ENCODE measurements at places on chromosomes 7 and 10. TPM values are rescaled to one million over a fixed set of nuclear protein-coding genes. Genes with fewer than 3 reads are reported as not detected.

Gene VPS41
- total RNA-seq: 97.3 TPM

Gene ZSCAN21
- 27.7 TPM for total RNA-seq

Gene PNLIPRP2
- not detected for total RNA-seq

Gene CYP3A4
- total RNA-seq: not detected

Gene ZFAND2A
- 29.9 TPM for total RNA-seq

Gene OR2A1
- total RNA-seq: 0.10 TPM

Gene GAD2
- 5.6 TPM for total RNA-seq

Gene NPTX2
- total RNA-seq: 26.3 TPM

Gene BLNK
- 4.8 TPM for total RNA-seq

Gene CCL24
- total RNA-seq: not detected

Gene OPN4
- total RNA-seq: not detected

Gene HMX2
- not detected for total RNA-seq

Gene AASS
- total RNA-seq: 69.7 TPM

Gene AGAP9
- total RNA-seq: 1.7 TPM

Gene MYL10
- total RNA-seq: not detected

Gene PTPRZ1
- total RNA-seq: 237 TPM

Gene FAM241B
- 5.1 TPM for total RNA-seq

Gene ADAM12
- 36.0 TPM for total RNA-seq

Gene UFSP1
- 4.2 TPM for total RNA-seq

Measured in spinal cord (tissue), 10 donors.